ACHN (cell line): ENCODE measurements at places on chromosomes 2 and 18.

- DNase-seq = no peak
These were observed 66.9 kb downstream of the LTBP1 start for GRCh38 chr2:33013684-33014110.

DNA sequence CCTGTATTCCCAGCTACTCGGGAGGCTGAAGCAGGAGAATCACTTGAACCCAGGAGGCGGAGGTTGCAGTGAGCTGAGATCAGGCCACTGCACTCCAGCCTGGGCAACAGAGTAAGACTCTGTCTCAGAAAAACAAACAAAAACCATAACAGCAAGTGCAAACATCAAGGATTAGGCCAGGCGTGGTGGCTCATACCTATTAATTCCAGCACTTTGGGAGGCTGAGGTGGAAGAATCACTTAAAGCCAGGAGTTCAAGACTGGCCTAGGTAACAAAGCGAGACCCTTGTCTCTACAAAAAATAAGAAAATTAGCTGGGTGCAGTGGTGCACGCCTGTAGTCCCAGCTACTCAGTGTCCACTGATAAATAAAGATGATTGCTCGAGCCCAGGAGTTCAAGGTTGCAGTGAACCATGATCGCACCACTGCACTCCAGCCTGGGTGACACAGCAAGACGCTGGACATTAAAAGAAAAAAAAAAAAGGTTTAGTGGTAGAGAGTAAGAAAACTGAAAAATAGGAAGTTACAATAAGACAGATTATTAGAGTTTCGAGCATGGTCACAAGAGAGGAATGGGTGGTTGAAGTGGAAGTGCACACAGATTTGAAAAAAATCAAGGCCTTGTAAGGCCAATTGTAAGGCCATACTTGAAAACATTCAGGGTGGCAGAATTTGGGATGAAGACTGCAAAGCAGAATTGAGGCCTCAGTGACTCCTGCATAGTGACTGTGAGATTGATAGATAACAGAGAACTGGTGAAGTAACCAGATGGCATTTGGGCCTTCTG, 6.4 kb upstream of the KCMF1 start:
- no peak for DNase-seq

DNA sequence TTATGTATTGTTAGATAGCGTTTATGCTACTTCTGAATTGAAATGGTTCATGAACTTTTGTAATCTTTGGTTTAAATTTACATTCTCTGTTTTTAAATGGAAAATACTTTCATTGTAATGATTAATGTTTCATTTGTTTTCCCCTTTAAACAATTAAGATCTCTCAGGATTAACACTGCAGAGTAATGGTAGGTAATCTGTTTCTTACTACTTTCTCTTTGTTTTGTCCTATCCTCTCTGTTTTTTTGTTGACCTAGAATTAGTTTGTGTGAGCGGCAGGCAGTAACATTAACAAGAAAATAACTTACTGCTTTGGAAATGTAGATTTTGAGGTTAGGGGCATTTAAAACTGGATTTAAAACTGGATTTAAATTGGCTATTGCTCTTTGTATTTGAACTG, 19.1 kb downstream of the SMAD4 start:
- DNase-seq = no peak

DNA sequence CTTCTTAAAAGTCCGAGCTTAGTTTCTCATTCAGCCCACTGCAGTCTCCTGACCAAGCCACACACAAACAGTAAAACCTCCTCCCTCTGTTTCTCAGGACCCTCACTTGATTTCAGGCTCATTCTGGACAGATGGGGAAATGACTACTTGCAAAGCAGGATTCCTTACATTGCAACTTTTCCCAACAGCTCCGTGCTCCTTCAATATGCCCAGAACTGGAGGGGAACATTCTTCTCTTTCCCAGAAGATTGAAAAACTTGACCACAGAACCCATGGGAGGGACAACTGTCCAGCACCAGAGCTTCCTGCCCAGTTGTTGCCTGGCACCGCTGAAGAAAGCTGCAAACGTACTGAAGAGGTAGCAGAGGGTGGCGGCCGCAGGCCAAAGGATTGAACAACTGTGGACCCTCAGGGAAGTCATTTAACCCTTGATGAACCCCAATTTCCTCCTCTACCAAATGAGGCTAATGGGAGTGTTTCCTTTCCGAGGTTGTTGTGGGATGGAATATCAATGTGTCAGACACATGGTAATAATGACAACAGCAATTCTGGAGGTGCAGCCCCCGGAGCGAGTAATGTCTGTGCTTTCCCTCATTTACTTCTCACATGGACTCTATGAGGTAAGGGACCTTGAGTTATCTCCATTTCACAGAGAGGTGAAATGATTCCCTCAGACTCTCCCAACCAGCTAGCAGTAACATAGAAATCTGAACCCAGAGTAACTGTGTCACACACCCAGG, 25.0 kb downstream of the BCL11A start:
- no peak for DNase-seq

GRCh38 chr2:121220995-121221394, 64.0 kb downstream of the TFCP2L1 start:
- peak; percentile 66 for DNase-seq

DNA sequence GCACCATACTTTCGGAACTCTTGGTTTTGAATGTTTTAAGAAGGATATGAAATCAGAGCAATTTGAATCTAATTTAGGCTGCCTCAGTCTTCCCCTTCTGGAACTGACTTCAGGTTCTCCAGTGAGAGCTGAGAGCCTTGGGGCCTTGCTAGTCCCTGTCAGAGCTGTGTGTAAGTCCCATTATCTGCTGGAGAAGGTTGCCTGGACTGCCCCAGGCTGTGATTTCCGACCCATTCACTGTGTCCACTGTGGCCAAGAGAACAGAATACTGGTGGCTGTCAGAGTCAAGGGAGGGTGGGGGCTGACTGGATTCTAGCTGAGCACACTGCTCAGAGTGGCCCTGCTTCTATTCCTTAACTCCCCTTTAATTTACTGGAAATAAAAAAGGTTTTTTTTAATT, 278.0 kb downstream of the KCNS3 start:
- DNase-seq = no peak

DNA sequence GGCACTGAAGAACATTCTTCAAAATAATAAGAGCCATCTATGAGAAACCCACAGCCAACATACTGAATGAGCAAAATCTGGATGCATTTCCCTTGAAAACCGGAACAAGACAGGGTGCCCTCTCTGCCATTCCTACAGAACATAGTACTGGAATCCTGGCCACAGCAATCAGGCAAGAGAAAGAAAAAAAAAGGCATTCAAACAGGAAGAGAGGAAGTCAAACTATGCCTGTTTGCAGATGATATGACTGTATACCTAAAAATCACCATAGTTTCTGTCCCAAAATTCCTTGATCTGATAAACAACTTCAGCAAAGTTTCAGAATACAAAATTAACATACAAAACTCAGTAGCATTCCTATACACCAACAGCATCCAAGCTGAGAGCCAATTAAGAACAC, 119.5 kb upstream of the PARD3B start:
- DNase-seq = no peak

DNA sequence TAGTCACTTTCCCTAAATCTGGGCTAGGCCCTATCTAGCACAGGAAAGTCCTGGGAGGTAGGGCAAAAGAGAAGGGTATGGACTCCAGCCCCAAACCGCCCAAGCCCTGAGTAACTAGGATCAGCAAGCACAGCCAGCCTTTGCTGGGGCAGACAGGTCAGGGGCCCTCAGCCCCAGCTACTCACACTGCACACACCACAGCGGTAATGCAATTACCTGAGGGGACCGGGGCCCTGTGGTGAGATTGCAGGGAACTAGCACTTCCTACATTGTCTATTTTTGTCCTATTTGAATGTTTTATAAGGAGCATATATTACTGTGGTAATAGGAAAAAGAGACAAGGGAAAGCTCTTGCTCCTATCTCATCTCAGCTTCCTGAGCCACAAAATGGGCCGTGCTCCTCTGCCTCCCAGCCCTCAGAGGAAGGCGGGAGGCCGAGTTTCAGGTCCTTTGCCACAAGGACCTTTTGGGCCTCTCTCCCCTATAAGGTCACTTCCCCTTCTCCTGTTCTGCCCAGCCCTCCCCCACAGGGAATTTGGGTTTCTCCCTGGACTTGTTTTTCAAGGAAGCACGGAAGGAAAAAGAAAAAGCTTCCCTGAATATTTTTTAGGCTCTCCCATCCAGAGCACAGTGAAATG, 20.5 kb downstream of the RAB11FIP5 start:
- DNase-seq = no peak

GRCh38 chr2:27583390-27583915, 611 bp downstream of the ZNF512 start:
- peak; percentile 22 for DNase-seq

- no peak for DNase-seq
These were observed 31.4 kb downstream of the DIS3L2 start for GRCh38 chr2:231992888-231993287.

GRCh38 chr18:45974088-45974536, 7.0 kb upstream of the EPG5 start:
- DNase-seq = peak; percentile 77

- DNase-seq = no peak
These were observed 48.4 kb downstream of the PLEK start for GRCh38 chr2:68413466-68413865.

GRCh38 chr2:26980971-26981370, 10.5 kb downstream of the MAPRE3 start:
- no peak for DNase-seq

DNA sequence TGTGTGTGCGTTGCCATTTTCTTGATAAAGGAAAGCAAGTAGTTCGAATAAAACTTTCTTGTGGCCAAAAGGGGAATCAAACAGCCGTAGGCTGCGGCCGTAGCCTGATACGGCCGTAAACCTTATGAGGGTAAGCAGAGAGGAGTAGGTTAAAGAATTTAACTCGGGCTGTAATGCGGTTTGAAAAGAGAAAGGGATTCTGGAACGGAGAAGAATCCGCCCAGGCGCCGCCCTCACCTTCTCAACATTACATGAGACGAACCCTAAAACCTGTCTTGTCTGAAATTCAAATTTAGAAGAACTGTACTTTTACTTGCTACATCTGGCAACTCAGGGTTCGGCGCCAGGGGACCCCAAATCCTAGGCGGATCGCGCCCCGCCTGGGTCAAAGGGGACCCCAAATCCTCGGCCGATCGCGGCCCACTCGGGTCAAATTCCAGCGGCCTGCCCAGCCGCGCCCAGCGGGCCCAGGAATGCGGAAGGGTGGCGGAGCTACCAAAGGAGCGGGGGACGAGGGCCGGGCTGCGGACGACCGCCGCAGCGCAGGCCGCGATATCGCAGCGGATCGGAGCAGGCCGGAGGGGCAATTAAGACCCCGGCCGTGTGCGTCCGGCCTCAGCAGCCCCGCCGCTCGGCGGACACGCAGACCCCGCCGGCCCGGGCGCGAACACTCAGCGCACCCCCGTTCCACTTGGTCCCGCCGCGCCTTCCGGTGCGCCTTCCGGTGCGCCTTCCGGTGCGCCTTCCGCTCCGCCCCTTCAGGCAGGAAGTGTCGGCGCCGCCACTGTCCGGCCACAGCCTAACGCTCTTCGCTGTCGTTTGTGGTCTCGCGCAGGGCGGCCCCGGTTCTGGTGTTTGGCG, at the start of gene MYL12B:
TSS of gene MYL12B (plus strand) at position 761 of the 861 bp plus-strand sequence. CDS start 10,766 bp downstream, outside the sequence.
- DNase-seq = peak; percentile 82

DNA sequence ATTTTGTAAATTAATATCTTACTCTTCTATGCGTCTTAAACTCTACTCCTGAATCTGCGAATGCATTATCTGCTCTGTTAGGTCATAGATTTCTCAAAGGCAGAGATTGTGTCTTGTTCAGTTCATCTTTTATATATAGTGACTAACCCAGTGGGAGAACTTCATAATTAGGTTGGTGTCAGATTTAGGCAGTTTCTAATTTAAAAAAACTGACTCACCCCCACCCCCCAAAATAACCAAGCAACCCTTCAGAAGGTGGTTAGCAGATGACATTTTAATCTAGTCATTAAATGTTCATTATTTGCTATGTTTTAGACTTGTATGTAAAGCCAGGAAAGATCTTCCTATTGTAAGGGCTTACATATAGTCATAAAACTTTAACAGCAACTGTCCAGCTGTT, 10.4 kb downstream of the SERPINB12 start:
- no peak for DNase-seq

DNA sequence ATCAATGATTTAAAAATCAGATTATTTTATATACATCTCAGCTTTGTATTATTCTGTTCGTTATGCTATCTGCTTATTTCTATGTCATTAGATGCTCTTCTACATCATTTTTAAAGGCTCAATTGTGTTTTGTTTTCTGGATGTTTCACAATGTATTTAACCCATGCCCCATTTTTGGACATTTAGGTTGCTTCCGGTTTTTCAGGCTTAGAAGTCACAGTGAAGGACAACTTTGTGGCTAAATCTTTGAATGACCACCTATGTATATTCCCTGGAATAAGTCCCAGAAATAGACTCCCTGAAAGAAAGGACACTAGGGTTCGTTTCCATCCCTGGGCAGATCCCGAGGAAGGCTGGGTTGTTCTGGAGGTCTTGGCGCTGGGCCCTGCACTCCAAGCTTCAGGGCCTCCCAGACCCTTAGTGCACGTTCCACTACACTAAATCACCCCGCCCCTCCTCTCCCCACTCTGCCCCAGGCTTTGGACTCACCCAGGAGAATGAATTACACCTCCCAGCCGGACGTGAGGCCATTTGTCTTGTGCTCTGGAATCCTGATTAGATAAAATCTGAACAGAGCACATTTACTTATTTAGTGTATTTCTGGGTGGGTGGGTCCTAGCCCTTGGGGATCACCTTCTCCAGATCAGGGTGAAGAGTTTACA, 188.2 kb downstream of the ZFP36L2 start:
- DNase-seq = no peak

GRCh38 chr18:3455907-3456685, 6.1 kb downstream of the TGIF1 start:
- DNase-seq = peak; percentile 92

DNA sequence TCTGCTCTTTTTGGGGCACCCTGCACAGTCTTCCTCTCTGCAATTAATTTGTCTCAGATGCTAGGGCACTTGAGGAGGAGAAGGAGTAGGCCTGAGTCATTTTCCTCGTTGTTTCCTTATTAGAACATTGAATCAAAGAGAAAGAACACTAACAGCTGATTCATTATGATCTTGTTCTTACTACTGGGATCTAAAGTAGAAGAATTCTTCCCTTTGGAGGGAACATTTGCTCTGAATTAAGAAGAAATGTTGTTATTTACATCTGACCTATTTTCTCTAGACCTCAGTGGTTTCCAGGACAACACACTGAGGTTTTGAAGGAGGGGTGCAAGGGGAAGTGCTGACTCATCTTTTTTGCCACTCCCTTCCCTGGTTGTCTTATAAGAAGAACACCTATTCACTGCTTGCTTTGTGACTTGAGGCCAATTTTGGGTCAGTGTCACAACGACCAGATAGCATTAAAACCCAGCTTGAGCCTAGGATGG, 24.3 kb upstream of the STAT1 start:
- DNase-seq = no peak

GRCh38 chr18:23906658-23907057, 107.9 kb upstream of the TTC39C start:
- no peak for DNase-seq

- no peak for DNase-seq
These were observed 954.9 kb downstream of the TDRD15 start for GRCh38 chr2:22078701-22079100.

- DNase-seq = peak; percentile 36
These were observed 27.2 kb downstream of the SIGLEC15 start for GRCh38 chr18:45852631-45853030.

GRCh38 chr2:59312029-59312428, 1070.9 kb upstream of the FANCL start:
- no peak for DNase-seq
